ENCODE measurements at places on chromosomes 2 and 18.
A peak's percentile ranks its signal among the peaks of the same experiment; 100 is the strongest.

- DNase-seq: no peak
These were observed 13.6 kb downstream of the MRO start for GRCh38 chr18:50806208-50806616.

GRCh38 chr2:11483806-11484617 lies 18.1 kb upstream of the E2F6 start:
- DNase-seq: no peak

- peak; percentile 13 for DNase-seq
These were observed 38.3 kb upstream of the IL1R1 start for GRCh38 chr2:102103992-102104871.

DNA sequence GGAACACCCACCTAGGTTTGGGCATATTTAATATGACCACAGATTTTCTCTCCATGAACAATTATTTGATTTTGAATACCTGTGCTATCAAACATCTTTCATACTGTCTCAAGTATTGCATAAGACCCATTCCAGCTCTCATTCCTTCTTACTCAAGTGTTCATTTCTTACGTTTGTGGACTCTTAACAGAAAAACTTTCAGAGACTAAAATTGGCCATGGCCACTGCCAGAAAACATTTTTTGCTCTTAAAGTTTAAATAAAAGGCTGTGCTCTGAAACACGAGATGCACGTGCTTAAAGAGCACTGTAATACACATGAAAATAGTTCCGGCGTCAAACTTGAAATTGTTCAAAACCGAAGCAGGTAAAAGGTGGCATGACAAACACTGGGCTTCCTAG lies 89.3 kb downstream of the LIMS1 start:
- no peak for DNase-seq

GRCh38 chr2:219174146-219174545 lies 2.6 kb downstream of the CNPPD1 start:
- no peak for DNase-seq

DNA sequence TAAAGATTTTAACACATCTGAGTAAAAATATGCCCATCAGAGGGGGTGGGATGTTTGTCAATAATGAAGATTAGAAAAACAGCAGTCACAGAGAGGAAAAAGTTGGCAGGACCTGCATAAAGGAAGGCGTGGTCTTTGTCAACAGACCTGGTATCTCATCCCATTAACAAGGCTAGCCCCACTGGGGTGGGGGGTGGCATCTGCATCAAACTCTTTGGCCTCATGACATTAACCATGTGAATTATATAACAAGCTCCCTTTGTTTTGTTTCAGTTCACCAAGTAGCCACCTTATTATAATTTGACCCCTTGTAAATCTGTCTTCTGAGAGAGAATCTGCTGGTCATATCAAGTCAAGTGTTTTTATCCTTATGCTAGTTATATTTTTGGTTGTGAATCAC lies 28.8 kb downstream of the NEMP2 start:
- no peak for DNase-seq

DNA sequence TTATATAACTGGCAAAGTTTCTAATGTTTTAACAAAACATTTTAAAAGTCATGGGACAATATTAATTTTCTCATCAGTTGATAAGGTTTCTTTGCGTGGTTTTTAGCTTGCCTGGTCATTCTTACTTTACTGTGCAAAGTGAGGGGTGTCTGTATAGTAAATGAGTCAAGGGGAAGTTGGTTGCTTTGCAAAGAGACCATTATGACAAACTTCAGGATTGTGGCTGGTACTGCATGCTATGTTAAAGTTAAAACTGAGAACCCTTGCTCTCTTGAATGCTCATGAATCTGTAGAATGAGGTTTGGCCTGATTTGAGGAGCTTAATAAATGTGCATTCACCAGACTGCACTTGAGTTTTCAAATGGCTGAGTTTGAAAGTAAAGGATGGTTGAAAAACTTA lies 47.0 kb downstream of the COL4A4 start:
- no peak for DNase-seq

DNA sequence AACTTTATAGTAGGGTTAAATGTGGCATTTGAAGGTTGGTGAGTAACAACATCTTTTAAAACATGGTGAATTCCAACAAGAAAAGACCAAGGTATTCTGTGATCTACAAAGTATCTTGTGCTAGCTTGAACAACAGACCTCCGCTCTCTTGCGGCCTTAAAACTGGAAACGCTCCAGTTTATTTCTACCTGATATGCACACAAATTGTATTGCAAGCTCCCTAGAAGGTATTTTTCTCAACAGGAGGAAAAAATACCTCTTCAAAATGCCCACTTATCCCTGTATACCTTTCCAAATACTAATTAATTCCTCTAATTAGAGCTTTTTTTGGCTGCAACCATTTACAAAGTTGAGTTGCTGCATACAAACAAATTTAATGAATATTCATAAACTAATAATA lies 69.5 kb downstream of the KCNH7 start:
- DNase-seq: no peak

DNA sequence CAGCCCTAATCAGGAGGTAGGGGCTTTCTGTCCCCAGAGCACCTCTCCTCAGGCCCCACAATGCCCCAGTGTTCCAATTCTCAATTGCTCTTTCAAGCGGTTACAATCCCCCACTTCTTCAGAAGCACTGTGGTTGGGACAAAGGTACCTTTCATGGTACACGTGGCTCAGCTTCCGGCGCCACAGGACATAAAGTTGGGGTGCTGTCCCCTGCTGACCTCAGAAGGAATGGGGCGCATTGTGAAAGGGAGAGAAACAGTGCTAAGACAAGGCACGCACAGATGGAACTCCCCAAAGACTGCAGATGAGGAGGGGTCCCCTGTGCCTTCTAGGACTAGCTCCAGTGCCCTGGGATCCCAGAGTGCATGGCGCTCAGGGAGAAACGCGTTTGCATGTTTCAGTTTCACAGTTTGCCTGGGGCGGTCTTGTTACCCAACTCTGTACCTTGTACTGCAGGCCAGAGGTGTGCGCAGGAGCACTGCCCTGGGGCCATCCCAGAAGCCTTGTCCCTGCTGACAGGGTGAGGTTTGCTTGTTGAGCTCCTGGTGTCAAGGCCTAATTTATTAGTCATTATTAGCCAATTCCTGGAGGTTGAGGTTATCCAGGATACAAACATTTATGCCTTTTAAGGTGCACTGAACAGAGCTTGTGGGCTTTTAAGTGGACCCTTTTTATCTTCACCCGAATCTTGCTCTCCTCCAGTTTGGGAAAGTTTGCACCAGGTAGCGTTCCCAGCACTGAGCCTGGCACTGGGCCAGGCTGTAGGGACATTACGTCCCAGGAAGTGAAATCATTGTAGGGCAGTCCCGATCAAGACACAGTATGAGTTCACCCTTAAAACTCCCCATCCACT lies 7.6 kb downstream of the CNDP1 start:
- no peak for DNase-seq

- peak; percentile 65 for DNase-seq
These were observed 31.5 kb upstream of the SMAD7 start for GRCh38 chr18:48982266-48982665.

DNA sequence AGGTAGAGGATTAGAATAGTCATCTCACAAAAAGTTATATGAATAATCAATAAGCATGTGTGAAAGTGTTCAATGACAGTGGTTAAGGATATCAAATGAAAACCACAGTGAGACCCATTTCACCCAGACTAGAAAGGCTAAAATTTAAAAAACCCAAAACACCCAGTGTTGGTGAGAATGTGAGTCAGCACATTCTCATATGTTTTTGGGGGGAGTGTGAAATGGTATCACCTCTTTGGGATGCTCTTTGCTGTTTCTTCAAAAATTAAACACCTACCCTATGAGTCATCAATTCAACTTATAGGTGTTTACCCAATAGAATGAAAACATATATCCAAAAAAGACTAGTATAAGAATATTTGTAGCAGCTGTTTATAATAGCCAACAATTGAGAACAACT lies 69.8 kb downstream of the MAP3K20 start:
- DNase-seq: no peak

GRCh38 chr2:121524685-121525425 lies 5.8 kb upstream of the RNU4ATAC start:
- no peak for DNase-seq

DNA sequence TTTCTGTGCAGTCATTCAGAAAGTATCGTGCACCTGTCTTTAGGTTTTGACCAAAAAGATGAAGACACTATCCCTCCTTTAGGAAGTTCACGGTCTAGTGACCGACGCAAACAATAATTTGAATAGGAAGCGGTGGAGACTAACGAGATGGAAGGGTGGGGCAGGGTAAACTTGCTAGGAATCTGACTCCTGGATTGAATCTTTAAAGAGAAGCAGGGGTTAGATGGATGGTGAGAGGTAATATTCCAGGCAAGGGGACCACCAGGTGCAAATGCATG lies 651 bp upstream of the TXNL1 start:
- no peak for DNase-seq

- no peak for DNase-seq
These were observed 660.7 kb upstream of the RAB6C start for GRCh38 chr2:129318581-129319421.

DNA sequence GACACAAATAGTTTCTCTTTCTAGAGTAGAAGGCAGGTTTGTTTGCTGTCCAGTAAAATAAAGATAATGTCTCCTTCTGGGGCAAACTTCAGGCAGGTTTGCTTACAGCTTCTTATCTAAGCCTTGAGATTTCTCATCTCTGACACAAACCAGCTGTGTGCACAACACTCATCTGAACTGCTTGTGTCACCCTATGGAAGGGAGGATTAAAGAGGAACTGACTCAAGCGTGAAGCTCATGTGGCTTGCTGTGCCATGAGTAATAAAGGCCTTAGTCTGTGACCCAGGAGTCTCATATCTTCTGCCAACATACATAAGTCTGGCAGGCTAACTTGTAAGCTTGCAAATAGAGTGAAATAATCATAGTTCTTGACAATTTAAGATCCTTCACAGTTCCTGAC lies 24.2 kb upstream of the CPO start:
- no peak for DNase-seq

DNA sequence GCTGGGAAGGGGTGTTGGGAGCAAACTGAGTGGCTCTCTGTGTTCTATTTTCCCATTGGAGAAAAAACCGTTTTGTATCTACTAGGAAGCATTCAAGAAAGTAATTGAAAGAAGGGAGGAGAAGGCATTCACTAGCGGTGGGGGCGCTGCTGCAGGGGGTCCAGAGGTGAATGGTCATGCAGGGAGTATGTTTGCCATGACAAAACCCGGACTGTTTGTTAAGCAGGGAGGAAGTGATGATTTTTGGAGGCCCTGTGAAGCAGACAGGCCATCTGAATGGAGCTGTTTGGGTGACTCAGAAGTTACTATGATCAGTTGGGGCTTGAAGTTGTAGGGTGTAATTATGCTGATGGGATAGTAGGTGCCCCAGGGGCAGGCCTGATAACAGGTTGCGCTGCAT lies 7.0 kb downstream of the TAF4B start:
- no peak for DNase-seq

GRCh38 chr18:49754866-49755265 lies 58.5 kb downstream of the ACAA2 start:
- no peak for DNase-seq

DNA sequence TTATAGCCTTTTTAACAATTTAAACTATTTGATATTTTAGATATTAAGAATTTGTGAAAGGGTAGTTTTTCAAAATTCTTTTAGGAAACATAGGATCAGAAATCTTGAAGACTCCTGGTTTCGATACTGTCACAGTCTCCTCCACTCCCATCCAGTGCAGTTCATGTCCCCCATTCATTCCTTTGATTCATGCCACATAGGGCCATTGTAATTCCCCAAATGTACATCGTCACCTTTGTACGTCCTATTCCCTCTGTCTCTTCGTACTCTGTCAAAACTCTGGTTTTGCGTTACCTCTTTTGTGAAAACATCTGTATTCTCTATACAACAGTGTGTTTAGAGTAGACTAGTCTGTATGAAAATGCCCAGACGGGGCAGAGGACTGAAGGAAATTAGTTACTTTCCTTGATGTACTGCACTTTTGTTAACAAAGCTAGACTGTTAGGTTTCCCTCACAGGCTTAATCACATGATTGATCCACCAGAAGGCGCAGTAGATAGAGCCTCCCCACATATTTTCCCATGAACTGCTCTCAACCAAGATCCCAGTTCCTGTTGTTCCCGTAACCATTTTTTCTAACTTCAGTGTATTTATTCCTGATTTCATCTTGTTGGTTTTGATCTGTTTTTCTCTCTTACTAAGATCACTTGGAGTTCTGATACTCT lies 2.5 kb downstream of the MRPL35 start:
- no peak for DNase-seq

GRCh38 chr2:200077838-200078237 lies 122.5 kb downstream of the MAIP1 start:
- no peak for DNase-seq

GRCh38 chr2:186841940-186842339 lies 7.0 kb downstream of the ZSWIM2 start:
- no peak for DNase-seq

DNA sequence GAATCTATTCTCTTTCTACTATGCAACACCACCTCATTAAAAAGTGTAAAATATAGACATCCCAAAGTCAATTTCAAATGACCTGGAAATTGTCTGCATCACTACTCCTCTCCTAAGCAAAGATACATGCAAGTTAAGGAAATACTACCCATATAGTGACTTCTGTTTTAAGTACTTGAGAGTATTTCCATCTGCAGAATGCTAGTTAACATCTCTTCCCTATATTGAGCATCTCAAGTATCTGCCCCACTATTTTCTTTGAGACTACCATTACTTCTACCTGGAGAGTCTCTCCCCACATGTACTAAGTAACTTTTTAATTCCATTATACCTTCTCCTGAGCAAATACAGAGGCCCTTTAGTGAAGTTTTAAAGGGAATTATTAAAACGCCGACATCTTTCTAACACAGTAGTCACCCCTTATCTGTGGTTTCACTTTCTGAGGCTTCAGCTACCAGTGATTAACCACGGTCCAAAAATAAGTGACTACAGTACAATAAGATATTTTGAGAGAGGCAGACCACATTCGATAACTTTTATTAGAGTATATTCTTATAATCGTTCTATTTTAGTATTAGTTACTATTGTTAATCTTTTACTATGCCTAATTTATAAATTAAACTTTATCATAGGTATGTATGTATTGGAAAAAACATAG lies 21.8 kb downstream of the CWC22 start:
- DNase-seq: no peak

DNA sequence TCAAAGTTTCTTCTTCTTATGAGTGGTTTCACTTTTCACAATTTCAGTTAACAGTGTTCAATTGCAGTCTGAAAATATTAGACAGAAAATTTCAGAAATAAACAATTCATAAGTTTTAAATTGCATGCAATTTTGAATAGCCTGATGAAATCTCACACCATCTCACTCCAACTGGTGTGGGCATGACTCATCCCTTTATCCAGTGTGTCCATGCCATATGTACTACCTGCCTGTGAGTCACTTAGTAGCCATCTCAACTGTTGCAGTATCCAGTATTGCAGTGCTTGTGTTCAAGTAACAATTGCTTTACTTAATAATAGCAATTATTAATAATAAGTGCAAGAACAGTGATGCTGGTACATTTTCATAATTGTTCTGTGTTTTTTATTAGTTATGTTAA lies 1202.5 kb downstream of the DSC3 start:
- no peak for DNase-seq

- DNase-seq: no peak
These were observed 46.3 kb downstream of the ITSN2 start for GRCh38 chr2:24313744-24314632.
